Stimulated activated CD4-positive, alpha-beta T cell treated with anti-CD3 and anti-CD28 coated beads, Interleukin-4, amount 100 ng/mL, for 48 hours (primary cell): ENCODE measurements at places on chromosomes 1 and 21.

DNA sequence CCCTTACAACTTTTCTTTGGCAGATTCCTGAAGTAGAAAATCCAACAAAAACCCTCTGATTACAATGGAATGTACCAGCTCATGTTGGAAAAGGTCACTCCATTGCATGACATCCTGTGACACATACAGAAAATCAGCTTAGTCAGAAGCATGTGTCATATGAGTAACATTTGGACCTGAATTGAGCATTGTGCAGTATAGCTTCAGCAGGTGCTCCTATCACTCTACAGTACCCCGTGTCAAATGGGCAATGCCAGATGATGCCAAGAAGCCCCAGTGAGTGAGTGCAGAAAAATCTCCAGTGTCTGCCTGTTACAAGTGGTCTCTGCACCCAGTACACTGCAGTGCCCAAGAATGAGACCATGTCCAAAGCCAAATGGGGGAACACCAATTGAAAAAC lies 129.7 kb upstream of the RUNX1 start:
- DNase-seq = no peak

DNA sequence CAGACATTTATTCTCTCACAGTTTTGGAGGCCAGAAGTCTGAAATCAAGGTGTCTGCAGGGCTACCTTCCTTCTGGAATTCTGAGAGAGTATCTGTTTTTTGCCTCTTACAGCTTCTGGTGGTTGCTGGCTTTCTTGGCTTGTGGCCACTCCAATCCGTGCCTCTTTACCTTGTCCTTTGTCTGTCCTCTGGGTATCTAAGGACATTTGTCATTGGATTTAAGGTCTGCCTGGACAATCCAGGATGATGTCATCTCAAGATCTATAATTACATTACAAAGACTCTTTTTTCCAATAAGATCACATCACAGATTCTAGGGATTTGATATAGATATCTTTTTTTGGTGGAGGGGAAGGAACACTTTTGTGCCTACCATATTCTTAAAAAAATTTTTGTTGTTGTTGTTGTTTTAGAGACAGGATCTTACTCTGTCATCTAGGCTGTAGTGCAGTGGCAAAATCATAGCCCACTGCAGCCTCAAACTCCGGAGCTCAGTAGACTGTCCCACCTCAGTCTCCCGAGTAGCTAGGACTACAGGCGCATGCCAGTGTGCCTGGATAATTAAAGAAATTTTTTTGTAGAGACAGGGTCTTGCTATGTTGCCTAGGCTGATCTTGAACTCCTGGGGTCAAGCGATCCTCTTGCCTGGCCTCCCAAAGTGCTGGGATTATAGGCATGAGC lies 61.9 kb downstream of the XPR1 start:
- DNase-seq = no peak

GRCh38 chr1:180778782-180779398 lies 133.8 kb upstream of the KIAA1614 start:
- DNase-seq = no peak

DNA sequence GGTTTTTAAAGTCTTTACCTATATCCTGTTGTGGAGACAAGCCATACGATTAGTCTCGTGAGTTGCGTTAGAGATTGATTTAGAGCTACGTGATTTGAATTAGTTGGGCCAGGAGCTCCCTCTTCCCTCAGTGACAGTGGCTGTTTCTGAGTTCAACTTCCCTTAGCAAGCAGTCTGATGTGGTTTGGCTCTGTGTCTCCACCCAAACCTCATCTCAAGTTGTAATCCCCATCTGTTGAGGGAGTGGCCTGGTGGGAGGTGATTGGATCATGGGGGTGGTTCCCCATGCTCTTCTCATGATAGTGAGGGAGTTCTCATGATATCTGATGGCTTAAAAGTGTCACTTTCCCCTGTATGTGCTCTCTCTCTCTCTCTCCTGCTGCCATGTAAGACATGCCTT lies 192.9 kb upstream of the PTGFR start:
- no peak for DNase-seq

- DNase-seq = no peak
These were observed 6.8 kb downstream of the TMEM9 start for GRCh38 chr1:201147396-201148015.

GRCh38 chr1:89098857-89099256 lies 27.1 kb downstream of the GBP2 start:
- DNase-seq = no peak

DNA sequence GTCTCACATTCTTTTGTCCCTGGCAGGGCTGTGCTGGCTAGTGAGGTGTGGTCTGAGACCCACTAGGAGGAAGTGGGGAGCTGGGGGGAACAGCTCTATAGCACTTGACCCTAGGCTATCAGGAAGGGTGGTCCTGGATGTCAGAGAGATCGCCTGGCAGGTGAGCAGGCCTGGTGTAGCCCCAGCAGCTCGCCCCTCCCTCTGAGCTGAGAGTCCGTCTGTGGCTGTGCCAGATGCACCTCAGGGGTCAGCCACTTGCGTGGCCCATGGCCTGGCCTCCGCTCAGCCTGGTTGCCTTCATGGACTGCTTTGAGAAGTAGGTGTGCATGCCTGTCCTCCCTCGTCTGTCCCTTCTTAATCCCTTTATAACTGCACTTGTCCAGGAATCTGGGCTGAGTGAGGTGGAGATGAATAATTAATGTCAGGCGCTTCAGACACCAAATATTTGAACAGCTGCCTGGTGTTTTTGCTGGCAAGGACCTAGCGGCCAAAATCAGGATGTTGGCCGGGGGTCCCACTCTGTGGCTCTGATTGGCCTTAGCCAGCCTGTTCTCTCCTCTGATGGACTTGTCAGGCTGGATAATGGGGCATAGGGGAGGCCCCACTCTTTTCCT lies 30.5 kb downstream of the TMEM53 start:
- DNase-seq = no peak

GRCh38 chr1:246788895-246789338 lies 64.7 kb downstream of the SCCPDH start:
- DNase-seq = no peak

- DNase-seq = no peak
These were observed 2.6 kb downstream of the PADI1 start for GRCh38 chr1:17207540-17207939.

- no peak for DNase-seq
These were observed 55.2 kb upstream of the PLD5 start for GRCh38 chr1:242579528-242580235.

DNA sequence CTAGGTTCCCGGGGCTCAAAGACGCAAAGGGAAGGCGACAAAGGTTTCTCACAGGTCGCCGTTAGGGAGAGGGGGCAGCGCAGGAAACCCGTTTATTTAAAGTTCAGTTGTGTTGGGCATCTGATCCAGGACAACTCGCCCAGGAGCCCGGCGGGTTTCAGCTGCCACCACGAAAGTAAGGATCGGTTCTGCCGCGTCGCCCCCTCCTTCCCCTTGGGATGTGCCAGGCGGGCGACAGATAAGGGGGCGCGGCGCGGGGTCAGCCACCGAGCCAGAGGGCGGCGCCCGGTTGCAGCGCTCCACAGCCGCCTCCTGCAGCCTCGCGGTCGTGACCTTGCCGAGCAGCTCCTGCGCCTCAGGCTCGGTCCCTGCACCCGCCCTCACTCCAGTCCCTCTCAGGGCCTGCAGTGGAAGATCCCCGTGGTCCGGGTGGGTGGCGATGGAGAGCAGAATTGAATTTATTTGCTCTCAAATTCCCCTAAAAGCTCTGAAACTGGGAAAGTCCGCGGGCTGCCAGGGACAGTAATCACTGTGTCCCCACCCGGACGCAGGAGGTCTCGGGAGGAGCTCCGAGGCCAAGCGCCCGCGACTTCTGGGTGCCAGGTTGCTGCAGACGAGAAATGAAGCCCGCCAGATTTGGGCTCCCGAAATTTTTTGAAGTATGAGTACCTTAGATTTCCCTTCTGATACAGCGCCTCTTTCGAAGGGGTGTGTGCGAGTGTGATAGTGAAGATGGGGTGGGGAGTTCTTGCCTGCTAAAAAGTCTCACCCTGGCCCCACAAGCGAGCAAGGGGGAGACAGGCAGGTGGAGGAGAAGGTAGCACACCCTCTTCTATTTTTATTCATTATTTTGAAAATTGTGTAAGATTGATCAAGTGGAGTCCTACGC lies 28.4 kb upstream of the NFIA start:
- DNase-seq = no peak

DNA sequence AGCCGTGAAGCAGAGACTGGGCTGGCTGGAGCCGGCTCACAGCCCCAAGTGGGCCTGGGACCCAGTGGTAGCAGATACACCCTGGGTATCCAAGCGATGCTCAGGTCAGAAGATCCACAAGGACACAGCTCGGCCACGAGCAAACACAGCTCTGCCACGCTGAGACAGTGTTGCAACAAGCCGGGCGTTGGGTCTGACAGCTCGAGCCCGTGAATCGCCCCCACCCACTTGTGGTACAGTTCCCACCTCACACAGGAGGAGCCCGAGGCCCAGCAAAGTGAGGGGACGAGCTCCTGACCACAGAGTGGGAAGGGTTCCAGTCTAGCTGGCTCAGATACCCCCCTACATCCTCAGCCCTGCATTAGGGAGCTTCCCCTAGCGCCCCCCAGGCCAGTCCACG lies 8.9 kb upstream of the PRKCZ start:
- DNase-seq = no peak

DNA sequence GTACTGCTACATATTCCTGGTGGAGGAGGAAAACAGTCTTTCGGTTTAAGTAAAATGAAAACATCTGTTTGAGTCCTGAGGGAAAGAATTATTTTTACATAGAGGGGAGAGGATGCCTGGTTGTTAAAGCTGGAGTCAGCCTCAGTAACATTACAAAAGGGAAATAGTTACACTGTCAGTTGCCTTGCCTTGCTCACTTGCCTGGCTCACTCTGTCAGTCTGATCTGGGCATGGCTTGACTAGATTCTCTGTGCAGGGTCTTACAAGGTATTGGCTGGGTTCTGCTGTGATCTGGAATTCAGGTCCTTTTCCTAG lies 8.4 kb upstream of the UBE2U start:
- DNase-seq = no peak

- no peak for DNase-seq
These were observed 8.5 kb downstream of the CENPS start for GRCh38 chr1:10438677-10439163.

DNA sequence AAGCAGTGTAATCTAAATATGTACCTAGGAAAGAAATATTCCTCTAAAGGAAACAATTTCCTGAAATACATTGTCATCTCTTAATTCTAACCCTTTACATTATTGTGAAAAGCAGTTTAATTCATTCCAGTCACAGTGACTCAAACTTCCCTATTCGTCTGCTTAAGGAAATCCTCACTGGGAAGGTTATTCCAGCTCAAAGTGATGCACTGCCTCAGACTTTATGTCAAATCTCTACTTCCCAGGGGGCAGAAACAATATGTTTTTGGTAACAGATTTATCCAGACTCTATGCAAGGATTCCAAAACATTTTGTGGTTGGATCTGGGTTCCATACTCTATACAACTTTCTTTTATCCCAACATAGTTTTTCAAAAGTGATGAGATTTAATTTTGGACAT lies 145.2 kb downstream of the NTMT2 start:
- no peak for DNase-seq

- DNase-seq = no peak
These were observed 69.0 kb downstream of the PTGER3 start for GRCh38 chr1:70978623-70979022.

GRCh38 chr1:25550155-25550506 lies 6.7 kb downstream of the LDLRAP1 start:
- no peak for DNase-seq

DNA sequence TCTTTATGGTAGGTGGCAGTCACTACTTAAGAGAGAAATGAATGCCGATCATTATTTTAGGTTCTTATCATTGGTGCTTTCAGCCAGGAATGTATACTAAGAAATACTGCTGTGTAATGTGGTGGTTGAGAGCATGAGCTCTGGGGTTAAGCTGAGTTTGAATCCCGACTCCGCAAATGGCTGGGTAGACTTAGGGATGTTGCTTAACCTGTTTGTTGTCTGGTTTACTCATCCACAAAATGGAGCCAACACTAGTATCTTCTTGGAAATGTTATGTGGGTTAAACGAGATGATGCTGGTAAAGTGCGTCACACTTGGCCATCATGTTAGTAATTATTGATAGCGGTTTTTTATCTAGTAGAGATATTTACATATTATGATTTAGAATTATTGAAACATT lies 83.8 kb downstream of the WDR3 start:
- DNase-seq = no peak

- no peak for DNase-seq
These were observed 14.3 kb downstream of the LEPR start for GRCh38 chr1:65434760-65435159.

DNA sequence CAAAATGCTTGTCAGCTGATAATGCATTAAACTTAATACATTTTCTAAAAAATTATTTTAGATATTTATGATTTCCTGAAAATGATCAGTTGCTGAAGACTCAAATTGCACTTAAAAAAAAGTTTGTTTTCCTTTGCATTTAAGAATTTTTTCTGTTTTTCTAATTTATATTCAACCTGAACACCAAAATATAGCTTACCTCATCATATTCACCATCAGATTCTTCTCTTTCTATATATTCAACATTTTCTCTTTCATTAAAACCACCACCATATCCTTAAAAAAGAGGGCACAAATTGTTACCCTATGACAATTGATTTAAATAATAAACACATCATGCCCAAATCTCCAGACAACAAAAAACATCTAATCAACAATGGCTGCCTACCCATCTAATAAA lies 8.6 kb downstream of the ZRANB2 start:
- no peak for DNase-seq

GRCh38 chr1:193753038-193753756 lies 566.8 kb upstream of the B3GALT2 start:
- DNase-seq = no peak

DNA sequence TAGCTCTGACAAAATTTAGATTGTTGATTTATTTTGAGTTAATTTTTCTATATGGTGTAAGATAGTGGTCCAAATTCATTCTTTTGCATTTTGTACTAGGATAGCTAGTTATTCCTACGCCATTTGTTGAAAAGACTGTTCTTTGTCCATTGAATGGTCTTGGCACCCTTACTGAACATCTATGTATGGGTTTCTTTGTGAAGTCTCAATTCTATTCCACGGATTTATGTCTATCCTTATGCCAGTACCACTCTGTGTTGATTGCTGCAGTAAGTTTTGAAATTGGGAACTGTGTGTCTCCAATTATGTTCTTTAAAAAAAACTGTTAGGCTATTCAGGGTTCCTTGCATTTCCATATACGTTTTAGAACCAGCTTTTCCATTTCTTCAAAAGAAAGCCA lies 145.7 kb downstream of the ZNF644 start:
- no peak for DNase-seq

DNA sequence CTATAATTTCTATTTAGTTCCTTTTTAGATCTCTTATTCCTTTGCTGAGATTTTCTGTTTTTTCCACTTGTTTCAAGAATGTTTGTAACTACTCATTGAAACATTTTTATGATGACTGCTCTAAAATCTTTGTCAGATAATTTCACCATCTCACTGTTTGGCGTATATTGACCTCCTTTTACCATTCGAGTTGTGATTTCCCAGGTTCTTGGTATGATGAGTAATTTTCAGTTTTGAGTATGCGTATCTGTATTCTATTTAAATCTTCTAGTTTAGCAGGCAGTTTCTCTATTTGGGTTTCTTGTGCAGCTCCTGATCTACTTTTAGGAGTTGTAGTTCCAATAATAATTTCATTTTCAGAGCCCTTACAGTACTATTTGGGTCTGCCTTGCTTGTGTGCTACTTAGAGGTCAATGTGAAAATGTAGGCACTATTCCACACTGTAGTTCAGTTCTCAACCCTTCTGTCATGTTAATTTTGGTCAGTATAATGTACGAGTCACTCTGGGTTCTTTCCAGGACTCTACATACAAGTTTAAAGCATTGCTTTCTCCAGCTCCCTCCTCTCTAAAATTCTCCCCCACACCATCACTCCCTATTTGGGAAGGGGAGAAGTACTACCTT lies 115.5 kb downstream of the ACBD6 start:
- no peak for DNase-seq
